ENCODE measurements at places on chromosomes 6 and 20. TPM values are rescaled to one million over a fixed set of nuclear protein-coding genes. Genes with fewer than 3 reads are reported as not detected.

DNA sequence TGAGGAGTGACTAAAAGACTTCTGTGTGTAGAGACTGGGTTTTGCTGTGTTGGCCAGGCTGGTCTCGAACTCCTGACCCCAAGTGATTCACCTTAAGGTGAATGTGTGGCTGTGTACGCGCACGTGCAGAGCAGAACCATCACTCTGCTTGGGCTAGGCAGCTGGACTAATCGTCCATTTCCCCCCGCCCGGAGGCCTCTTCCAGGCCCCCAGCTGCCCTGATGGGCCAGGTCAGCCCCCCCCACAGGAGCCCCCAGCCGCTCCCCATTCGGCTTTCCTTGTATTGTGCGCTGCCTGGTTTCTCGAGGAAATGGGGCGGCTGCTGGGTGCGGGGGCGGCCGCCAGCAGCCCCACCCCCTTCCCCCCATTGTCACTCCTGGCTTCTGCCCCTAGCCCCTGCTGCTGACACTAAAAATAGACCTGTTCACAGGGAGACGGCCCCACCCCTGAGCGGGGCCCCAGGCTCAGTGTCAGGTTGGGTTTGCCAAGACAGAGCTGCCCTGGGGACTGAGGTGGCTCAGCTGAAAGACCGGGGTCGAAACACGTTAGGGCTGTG, 24.6 kb upstream of the CSNK2A1 start:
- H3K4me3 ChIP-seq, result no peak overlapping the region
- no peak overlapping the region for H3K27ac ChIP-seq
- no peak for DNase-seq
- no peaks in the 10 kb centered on the region for H3K27me3 ChIP-seq
- H3K36me3 ChIP-seq, result no peaks in the 10 kb centered on the region
- no peaks in the 10 kb centered on the region for H3K4me1 ChIP-seq

Gene CYP21A2
- total RNA-seq, result 9.2 TPM

Gene ASF1A
- 23.9 TPM for total RNA-seq

- H3K4me1 ChIP-seq, result no peaks in the 10 kb centered on the region
- no peaks in the 10 kb centered on the region for H3K36me3 ChIP-seq
- H3K4me3 ChIP-seq, result no peak overlapping the region
- no peak for DNase-seq
These were observed 1378.6 kb upstream of the DEFB115 start for GRCh38 chr20:29878777-29879442.

GRCh38 chr6:139706912-139707311, 332.5 kb upstream of the CITED2 start:
- no peak overlapping the region for H3K4me3 ChIP-seq
- no peak for DNase-seq
- H3K4me1 ChIP-seq, result peaks cover 8% of the 10 kb centered on the region
- H3K27ac ChIP-seq, result no peak overlapping the region
- H3K27me3 ChIP-seq, result no peaks in the 10 kb centered on the region

- DNase-seq, result no peak
- no peak overlapping the region for H3K4me3 ChIP-seq
- no peaks in the 10 kb centered on the region for H3K36me3 ChIP-seq
- no peaks in the 10 kb centered on the region for H3K4me1 ChIP-seq
- H3K27me3 ChIP-seq, result no peaks in the 10 kb centered on the region
- no peak overlapping the region for H3K27ac ChIP-seq
These were observed 29.2 kb downstream of the RSPH3 start for GRCh38 chr6:158970640-158971275.
